Memory B cell (primary cell): ENCODE measurements at places on chromosomes 4 and X.

- no peak for DNase-seq
Observed at GRCh38 chr4:89610236-89610635, 226.7 kb downstream of the SNCA start.

GRCh38 chrX:38881727-38882126 lies 80.5 kb downstream of the MID1IP1 start:
- no peak for DNase-seq

- DNase-seq: no peak
Observed at GRCh38 chrX:151973851-151974335, 583 bp downstream of the GABRE start.

DNA sequence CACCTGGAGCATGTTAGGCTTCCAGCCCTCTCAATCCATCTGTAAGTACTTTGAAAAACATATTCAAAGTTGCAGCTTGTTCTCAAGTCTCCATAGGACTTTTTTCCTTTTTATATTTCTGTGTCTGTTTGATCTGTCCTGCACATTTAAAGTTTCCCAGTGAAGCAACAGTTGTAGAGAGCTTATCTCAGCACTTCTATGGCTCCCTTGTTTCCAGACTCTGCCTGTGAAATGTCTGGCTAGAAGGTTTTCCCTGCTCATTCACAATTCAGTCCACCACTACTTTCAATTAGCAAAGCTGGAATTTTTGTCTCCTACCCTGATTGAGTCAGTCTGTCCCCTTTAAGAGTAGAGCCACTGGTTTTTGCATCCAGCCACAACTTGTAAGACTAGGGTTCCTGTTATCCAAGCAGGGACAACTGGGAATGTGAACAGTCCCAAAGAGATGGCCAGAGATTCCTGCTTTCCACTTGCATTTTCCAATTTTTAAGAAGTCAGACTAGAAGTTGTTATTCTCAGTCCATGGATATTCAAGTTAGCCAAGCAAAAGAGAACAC lies 116.1 kb downstream of the GASK1B start:
- no peak for DNase-seq

GRCh38 chrX:105190252-105190853 lies 30.1 kb downstream of the TEX13A start:
- peak; percentile 18 for DNase-seq

- DNase-seq: no peak
Observed at GRCh38 chr4:150217808-150218207, 139.6 kb downstream of the DCLK2 start.

GRCh38 chr4:172751550-172751949 lies 417.1 kb upstream of the GALNT7 start:
- no peak for DNase-seq

DNA sequence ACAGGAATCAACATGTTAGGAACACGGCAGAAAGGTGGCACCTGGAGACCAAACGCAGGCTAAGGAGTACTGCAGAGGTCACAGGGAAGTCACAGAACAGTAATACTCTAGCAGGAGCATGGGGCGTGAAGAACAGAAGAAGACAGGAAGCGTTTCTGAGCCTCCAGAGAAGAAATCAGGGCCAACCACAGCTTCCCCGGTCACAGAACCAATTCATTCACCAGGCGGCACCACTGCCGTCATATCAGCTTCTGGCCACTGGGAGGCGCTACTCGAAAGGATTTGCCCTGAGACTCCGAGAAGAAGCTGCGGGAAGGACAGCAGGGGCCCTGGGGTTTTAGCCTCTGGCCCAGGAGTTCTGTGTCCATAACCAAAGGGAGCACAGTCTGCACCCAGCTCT lies 78.0 kb upstream of the DRD5 start:
- peak; percentile 49 for DNase-seq

GRCh38 chrX:127764674-127765073 lies 287.5 kb downstream of the ACTRT1 start:
- DNase-seq: no peak

GRCh38 chrX:109954333-109954732 lies 48.6 kb upstream of the TMEM164 start:
- DNase-seq: no peak

DNA sequence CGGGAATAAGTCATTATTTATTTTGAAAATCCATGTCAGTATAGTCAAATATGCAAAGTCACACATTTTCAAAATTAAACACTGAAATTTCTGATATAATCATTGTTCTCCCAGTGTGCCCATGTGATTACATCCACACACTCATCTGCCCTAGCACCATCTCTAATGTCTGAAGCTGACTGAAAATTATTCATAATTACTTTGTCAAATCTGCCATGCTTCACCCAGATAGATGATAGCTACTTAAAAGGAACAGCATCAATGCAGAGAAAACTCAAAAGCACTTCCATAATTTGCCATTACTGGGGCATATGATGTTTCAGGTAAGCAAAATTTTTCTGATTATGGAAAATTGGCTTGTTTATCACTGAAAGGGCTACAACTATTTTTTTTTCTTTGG lies 1433.3 kb upstream of the IGFBP7 start:
- DNase-seq: no peak

DNA sequence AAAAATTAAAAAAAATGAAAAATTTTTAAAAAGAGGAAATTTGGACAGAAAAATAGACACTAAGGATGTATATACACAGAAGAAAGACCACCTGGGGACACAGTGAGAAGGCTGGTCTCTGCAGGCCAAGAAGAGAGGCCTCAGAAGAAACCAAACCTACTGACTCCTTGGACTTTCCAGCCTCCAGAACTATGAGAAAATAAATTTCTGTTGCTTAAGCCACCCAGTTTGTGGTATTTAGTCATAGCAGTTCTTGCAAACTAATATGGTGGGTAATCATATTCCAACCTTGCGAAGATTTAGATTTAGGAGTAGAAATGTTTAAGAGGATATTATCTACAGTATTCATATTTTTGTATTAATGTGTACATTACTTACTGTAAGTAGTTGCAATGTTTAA lies 56.4 kb downstream of the COQ2 start:
- no peak for DNase-seq

DNA sequence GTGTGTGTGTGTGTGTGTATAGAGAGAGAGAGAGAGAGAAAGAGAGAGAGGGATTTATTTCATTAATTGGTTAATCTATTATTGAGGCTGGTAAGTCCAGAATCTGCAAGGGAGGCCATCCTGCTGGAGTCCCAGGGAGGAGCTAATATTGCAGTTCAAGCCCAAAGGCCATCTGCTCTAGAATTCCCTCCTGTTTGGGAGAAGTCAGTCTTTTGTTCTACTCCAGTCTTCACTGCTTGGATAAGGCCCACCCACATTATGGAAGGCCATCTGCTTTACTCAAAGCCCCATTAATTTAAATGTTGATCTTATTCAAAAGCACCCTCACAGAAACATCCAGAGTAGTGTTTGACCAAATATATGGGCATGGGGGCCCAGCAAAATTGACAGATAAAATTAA lies 317.5 kb upstream of the RASGEF1B start:
- DNase-seq: no peak

GRCh38 chrX:143869018-143869417 lies 14.9 kb upstream of the UBE2NL start:
- no peak for DNase-seq

DNA sequence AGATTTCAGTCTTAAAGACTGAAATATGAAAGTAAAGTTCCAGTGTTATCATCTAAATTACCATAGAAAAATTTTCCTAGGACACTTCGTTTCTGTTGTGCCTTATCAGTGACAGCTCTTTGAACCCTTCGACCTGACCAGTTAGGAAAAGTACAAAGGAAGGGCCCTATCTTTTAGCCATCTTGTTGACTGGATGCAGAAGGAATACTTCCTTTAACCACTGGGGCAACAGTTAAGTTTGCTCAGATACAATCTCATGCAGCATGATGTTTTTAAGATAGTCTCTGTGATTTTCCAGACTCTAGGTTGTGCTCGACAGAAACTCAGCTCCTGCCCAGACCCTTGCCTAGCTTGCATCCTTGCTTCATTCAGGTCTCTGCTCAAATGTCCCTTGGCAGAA lies 210.5 kb upstream of the RPS6KA3 start:
- DNase-seq: no peak

GRCh38 chr4:2406406-2406805 lies 12.0 kb downstream of the ZFYVE28 start:
- DNase-seq: no peak

DNA sequence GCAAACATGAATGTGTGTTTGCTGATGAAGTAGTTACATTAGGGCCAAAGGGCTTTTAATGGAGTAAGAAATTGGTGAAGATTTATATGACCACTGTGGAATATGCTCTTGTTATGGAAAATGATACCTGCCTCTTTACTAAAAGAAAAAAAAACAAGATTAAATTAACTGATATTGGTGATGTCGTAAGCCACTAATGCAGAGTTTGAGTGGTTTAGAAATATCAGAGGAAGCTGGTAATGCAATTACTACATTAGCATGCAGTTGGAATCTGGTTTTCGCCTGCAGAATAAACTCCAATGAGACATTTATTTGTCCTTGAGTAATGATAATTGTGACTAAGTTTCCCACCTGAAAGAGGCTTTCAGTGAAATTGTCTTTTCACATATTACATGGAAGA lies 597.9 kb downstream of the GALNTL6 start:
- no peak for DNase-seq

DNA sequence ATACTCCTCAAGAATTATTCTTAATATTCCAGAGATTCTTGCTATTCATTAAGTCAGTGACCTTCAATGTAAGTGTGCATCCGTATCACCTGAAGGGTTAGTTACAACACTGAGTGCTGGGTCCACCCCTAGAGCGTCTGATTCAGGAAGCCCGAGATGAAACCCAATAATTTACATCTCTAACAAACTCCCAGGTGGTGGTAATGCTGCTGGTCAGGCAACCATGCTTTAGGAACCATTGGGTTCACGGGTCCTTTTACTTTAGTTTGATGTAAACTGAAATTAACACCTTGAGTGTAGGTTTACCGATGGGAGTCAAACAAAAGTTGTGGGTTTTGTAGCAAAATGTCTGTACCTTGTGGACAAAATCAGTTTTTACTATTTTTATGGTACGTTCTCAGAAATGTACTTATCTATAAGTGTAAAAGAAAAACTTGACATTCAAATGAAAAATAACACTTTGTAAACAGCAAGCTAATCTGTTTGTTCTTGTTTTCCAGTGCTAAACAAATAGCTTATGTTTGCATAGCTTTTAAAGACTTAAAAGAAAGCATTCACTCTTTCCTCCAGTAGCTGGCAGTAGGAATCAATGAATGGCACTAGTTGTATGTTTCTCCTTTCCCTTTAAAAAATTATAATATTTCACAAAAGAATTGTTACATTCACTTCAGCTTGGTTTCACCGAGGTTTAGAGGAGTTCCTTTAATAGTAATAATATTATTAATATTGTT lies 32.7 kb downstream of the ACE2 start:
- DNase-seq: no peak

DNA sequence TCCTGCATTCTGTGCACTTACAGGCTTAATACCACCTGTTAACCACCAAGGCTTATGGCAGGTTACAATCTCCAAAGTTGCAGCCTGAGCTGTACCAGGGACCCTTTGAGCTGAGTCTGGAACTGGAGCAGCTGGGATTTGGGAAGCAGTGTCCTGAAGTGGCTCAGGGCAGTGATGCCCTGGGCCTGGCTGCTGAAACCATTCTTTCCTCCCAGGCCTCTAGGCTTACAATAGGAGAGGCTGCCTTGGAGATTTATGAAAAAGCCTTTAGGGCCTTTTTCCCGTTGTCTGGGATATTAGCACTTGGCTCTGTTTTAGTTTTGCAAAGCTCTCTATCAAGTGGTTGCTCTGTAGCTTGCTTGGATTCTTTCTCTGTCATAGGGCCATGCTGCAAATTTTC lies 154.3 kb upstream of the CASK start:
- DNase-seq: no peak

DNA sequence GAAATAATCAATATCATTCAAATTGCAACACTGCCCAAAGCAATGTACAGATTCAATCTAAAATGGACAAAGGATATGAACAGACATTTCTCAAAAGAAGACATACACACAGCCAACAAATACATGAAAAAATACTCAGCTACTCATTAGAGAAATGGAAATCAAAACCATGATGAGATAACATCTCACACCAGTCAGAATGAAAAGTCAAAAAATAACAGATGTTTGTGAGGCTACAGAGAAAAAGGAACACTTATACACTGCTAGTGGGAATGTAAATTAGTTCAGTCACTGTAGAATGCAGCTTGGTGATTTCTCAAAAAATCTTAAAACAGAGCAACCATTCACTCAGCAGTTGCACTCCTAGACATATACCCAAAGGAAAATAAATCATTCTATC lies 205.2 kb downstream of the DKK2 start:
- DNase-seq: no peak

- DNase-seq: no peak
Observed at GRCh38 chr4:104976262-104976661, 170.4 kb upstream of the TET2 start.

- DNase-seq: no peak
Observed at GRCh38 chrX:31563792-31564191, 492.0 kb upstream of the FTHL17 start.

- DNase-seq: no peak
Observed at GRCh38 chr4:84958434-84958833, 8.1 kb downstream of the WDFY3 start.

DNA sequence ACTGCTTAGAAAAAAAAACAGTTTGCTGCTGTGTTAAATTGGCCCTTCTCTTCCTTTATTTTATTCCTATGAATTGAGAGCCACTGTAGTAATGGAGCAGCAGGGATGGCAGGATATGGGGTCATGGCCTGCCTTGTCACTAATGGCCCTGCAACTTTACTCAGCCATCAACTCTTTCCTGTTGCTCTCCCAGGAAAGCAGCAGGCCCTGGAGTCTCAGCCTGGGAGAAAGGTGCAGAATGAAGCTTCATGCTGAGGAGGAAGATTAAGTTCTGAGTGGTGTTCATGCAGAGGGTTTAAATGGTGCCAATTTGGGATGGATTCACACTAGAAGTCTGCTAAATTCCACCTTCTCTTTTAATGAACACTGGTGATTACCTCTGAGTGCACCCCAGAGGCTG lies 285.6 kb downstream of the GPAT3 start:
- DNase-seq: no peak

DNA sequence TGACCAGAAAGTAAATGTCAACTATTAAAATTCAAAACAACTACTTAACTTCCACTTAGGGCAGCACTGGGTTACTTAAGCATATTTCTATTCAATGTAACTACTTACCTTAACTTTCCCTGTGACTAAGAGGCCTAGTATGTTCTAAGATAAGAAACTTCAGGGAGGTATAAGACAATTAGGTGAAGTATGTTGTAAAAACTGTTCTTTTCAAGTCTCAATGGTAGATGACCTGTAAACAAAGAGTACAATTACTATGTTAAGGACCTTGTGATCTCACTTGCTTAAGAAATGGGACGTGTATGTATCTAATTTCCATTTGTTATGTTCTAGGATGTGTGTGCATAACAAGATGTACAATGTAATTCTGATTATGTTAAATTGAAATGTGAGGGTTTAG lies 960.5 kb downstream of the CCSER1 start:
- DNase-seq: no peak

DNA sequence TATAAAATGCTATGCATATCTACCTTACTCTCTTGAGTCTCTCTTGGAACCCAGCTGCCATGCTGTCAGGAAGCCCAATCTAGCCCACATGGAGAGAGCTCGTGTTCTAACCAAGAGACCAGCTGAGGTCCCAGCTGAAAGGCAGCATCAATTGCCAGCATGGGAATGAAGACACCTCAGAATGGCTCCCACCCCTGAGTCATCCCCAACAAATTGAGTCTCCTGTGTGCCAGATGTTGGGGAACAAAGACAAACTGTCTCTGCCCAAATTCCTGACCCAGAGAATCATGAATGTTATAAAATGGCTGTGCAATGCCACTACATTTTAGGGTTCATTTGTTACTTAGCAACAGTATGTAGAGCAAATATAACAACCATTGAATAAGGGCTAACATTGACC lies 105.2 kb upstream of the STX18 start:
- no peak for DNase-seq
